ENCODE measurements at places on chromosomes 4 and X.
A peak's percentile ranks its signal among the peaks of the same experiment; 100 is the strongest.

GRCh38 chrX:10569946-10570345 lies 50.4 kb downstream of the MID1 start:
- no peak for DNase-seq

DNA sequence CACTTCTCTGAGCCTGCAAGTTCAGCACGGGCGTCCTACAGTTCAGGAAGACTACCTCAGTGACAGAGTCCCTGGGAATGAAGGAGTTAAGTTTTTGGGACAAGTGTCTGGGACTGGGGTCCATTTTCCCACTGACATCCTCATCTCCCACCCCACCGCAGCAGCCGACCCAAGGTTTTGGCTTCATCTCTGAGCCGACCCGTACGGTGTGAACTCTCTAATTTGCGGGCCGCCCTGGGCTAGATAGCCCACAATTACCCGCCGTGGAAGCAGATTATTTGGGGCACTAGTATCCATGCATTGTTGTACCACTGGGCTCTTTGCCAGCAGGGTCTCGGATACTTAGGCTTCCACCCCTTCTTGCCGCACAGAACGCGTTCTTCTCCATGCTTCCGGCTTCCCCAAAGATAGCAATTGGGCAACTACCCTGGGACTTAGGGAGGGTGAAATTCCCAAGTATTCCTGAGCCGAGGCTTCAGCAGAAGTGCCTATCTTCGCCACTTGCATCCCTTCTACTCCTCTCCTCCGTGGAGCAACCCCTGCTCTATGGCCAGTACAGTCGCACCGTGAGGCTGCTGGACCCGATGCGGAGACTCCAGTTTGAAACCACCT lies 2.4 kb downstream of the IL1RAPL2 start:
- no peak for DNase-seq

GRCh38 chrX:37921758-37922157 lies 74.4 kb upstream of the DYNLT3 start:
- DNase-seq, result no peak

DNA sequence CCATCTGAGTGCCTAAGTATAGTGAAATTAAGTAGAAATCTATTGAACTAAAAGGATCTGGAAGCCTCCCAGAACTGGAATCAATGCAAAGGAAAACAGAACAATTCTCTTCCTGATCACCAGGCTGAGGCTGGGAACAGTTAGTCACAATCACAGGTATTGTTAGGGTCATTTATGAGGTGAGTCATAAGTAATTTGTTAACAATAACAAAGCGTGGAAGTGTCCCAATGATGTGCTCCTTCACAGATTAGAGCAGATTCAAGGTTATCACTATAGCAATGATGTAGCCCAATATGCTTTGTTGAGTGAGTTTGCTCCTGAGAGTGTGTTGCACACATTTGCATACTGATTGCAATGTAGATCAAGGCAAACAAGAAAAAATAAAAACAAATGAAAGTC lies 228.1 kb downstream of the ZNF674 start:
- DNase-seq, result no peak

GRCh38 chr4:168769837-168770236 lies 240.2 kb downstream of the CBR4 start:
- DNase-seq, result no peak

GRCh38 chr4:42655269-42655637 lies 1.7 kb downstream of the ATP8A1 start:
- no peak for DNase-seq

DNA sequence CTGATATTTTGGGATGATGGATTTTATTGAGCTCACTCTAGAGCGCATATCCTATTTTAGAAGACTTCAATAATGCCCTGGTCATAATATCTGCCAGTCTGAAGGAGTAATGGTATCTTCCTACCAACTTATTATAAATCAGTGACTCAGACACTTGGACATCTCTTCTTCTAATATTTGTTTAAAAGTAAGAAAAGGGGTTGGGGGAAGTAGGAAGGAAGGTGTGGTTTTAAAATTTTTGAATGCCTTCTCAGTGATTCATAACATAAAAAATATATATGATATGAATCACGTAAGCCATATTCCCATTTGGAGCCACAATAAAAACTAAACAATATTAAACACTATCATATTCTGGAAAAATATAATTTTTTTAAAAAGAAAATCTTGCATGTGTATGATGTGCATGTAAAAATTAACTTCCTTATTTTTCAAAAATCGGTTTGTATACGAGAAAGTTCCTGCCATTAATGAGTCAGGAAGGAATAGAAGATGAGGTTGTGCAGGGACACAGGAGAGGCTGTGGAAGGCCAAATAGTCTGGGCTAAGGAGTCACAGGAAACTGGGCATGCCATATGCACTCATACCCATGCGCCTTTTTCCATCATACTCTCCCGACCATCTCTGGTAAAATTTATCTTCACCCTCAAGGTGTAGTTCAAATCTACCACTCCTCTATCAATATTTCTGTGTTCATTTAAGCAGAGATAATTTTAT lies 286.5 kb downstream of the EPHA5 start:
- no peak for DNase-seq

DNA sequence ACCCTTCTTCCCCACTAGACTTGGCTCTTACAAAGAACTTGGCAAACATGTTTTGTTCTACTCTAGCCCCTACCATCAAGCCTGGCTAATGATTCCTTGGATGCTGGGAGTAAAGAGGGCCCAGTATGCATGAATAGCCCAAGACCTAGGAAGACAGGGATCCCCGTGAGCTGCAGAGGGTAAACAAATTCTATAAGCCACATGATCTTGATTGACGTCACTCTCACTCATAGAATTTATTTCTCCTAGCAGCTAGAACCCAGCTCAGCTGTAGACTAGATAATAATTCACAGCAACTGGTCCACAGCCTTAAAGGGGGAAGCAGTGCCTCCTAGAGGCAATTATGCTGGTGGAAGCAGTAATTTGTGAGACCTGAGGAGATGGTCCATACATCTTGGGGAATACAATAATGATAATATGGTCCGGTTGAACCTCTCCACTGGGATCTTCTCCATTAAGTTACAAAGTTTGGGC lies 16.1 kb upstream of the USO1 start:
- no peak for DNase-seq

DNA sequence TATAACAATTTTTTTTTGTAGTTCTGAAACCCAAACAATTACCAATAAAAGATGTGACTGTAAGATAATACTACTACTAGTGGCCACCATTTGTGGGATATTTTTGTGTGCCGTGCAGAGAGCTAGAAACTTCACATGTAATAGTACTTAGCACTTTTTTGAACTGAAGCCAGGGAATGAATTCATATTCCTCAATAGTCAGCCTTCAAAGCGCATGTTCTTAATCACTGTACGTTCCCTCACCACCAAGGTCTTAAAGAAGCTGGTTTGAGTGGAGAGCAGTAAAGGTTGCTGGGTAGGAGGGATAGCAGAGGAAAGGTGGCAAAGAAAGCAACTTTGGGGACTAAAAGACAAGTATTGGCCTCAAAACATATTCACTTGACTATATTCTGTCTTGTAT lies 9.6 kb upstream of the RUFY3 start:
- DNase-seq, result no peak

DNA sequence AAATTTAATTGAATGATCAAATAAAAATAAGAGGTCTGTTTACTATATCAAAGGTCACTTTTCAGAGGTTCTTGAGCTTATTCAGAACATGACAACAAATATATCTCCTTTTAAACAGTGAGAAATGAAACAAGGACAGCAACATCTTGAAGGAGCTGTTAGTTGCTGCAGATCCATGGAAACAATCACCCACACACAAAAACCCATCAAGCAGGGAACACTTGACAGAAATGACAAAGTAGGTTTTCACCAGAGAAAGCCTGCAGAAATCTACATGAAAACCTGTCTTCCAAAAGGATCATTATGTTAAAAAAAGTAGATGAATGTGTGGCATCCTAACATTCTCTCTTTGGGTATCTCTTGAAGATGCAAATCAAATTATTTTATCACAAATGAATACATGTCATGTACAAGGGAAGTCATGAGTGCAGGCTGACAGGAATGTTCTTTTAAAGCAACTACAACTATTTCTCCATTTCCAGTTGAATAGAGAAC lies 203.0 kb downstream of the GRIA2 start:
- DNase-seq, result no peak

DNA sequence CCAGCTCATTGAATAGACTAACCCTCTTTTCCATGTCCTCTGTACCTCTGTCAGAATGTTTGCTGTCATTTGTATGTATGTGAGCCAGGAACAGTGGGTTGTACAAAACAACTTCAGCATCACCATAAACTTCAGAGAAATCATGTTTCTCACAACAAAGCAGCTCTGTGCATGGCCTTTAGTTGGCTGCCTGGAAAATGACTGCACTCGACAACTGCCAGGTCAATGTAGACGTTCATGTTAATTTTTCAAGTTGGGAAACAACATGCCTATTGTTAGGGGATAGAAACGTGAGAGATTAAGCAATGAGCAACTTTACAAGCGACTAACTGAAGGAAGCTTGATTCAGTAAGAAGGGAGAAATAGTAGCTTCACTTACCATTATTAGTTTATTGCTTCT lies 17.9 kb upstream of the CXCL11 start:
- no peak for DNase-seq

- no peak for DNase-seq
Observed at GRCh38 chrX:23118890-23119527, 119.2 kb downstream of the DDX53 start.

DNA sequence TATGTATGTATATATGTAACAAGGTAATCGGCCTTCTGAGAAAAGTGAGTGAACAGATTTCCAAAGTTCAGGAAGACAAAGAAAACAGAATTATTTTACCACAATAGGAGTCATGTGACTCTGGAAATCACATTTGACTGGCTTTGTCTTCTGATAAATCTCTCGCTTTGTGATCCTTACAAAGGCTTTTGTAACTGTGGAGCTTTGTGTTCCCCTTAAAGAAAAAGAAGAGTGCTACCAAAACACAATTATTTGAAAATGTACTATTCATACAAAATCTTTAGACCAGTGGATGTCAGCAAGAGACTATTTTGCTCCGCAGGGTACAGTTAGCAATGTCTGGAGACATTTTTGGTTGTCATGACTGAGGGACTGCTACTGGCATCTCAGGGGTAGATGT lies 238.8 kb downstream of the LDB2 start:
- no peak for DNase-seq

DNA sequence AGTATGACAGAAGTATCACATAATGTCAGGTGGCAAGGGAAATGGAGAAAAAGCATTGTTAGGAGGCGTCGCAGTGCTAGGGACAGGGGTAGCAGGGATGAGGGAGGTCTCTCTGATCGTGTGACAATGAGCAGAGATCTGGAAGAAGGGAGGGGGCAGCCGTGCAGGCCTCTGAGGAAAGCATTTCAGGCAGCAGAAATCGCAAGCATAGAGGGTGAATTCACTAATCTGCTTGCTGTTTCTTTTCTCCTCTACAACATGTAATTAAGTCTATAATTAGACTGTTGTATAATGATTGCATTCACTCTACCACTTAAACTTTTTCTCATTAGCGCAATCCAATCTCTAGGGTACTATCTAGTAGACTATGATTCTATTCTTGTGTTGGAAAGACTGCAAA lies 9.1 kb downstream of the CYP4V2 start:
- no peak for DNase-seq

DNA sequence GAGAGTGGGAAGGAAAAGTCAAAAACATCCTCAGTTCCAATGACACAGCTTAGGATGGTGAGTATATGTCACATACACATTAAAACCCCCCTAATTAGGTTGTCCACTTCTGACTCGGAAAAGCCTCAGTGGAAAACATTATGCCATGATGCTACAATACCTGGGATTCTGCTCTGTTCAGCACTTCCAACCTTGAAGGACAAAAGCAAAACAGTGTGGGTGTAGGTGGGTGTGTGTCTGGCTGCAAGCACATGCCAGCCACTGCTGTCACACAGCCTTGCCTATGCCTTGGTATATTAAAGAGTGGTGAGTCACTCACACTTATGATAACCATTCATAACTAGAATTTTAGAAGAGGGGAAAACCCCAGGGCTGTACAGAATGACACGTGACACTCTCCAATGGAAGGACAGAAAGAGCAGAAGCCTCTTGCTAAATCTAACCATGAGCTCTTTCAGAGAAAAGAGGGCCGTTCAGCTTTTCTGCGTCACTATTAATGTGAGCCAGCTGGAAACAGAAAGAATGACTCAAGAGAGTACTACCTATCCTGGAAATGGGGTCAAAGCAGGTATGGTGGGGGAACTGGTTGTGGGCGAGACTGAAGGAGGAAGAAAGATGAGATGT lies 159.6 kb downstream of the TET2 start:
- peak; percentile 85 for DNase-seq

DNA sequence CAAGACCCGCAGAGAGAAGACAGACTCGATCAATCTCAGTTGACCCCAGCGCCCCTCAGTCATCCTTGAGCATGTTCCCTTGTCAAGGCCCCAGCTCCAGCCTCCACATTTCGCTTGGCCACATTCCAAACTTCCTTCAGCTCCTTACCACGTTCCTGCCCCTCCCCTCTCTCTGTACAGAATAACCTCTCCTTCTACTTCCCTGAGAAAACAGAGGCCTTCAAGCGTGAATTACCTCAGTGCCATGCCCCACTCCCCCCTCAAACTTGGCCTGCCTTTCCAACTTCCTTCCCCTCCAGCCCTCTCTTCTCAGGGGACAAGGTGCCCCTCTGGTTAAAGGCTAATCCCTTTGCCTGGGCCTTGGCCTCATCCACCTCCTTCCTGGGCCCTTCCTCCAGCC lies 3.2 kb upstream of the RIPPLY1 start:
- no peak for DNase-seq

DNA sequence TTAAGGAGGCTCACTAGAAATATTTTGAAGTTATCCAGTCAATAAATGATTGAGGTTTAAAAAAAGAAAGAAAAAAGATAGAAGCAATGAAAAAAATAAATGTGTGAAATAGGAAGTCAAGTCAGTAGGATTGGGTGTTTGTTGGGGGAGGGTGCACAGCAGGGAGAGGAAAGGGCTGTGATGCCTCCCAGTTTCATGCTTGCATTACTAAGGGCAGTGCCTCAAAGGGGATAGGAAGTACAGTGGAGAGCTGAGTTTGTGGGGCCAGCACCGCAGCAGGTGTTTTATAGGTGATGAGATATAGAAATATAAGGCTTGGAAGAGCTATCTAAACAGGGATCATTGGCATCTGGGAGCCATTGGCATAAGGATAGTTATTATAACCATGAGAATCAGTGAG lies 919.2 kb downstream of the STIM2 start:
- DNase-seq, result no peak

DNA sequence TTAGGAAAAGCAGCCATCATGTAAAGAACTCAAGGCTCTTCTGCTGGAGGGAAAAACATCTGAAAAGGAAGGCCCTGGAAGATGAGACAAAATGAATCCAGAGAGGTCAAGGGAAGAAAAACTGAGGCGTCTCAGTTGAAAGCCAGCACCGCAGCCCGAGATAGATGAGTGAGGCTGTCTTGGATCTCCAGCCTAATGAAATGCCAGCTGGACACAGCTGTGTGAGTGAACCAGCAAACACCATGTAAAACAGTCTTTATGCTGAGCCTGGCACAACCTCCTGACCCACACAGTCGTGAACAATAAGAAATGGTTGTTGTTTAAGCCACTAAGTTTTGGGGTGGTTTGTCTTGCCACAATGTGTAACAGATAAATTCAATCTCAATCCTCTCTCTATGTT lies 48.6 kb upstream of the RASL11B start:
- DNase-seq, result no peak

- no peak for DNase-seq
Observed at GRCh38 chrX:106619797-106620196, 8.0 kb downstream of the RADX start.
